ENCODE measurements at places on chromosomes 11 and 22.

- no peak for DNase-seq
Observed at GRCh38 chr11:110044226-110044968, 48.8 kb upstream of the ZC3H12C start.

DNA sequence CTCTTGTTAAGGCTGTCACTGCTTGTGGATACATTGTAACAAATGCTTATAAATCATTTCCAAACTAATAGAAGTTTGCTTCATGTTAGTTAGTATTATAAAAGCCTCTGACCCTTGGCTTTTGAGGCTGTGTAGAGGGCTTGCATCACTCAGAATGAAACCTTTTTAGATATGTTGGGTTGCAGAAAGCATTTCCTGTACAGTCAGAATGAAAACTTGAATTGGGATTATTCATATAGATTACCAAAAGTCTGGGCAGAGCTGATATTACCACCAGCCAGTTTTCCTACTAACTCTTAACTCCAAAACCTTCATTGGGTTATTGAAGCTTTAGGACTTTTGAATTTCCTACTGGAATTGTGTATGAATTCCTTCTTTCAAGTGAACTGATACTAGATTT, 12.0 kb downstream of the KMT2A start:
- DNase-seq, result no peak

DNA sequence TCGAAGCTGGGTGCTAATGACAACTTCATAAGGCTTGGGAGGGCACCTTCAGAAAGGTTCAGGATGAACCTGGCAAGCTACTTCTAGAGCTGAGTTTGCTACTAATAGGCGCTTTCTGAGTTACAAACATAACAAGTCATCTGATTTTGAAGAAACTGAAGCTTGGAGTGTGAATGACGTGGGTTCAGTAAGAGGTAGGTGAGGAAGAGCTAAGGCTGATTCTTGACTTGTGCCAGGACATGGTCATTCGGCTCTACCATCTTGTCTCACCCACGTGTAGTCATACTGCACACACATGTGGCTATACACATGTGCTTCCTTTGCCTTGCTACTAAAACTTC, 56.4 kb downstream of the SWAP70 start:
- no peak for DNase-seq

GRCh38 chr11:31995032-31995431, 95.8 kb upstream of the RCN1 start:
- DNase-seq, result no peak

- DNase-seq, result no peak
Observed at GRCh38 chr22:50694099-50694605, 21.5 kb downstream of the SHANK3 start.

GRCh38 chr11:10588904-10589303, 20.4 kb upstream of the LYVE1 start:
- no peak for DNase-seq

DNA sequence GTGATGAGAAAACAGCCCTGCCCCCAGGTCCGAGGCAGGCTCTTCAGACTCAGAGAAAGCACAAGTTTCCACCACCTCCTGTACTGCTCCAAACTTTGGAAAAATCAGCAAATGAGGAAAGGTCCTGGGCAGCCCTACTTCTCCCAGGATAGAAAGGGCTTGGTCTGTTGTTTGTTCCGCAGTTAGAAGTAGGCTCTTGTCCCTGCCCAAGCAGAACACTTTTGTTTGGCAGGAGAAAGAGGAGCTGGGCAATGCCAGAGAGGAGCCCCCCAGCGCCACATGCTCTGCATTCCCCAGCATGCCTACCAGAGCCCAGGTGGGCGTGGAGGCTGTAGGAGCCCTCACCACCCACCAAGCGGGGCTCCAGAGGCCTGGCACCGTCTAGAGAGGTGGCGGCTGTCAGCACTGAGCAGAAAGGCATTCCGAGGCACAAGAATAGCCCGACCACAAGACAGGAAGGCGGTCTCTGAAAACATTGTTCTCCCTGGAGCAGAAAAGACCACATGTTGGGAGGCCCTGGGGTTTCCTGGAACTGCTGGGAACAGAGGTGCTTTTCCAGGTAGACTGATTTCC, 90.3 kb upstream of the CD82 start:
- DNase-seq, result no peak

GRCh38 chr11:112785719-112786118, 175.5 kb upstream of the NCAM1 start:
- peak; percentile 31 for DNase-seq

DNA sequence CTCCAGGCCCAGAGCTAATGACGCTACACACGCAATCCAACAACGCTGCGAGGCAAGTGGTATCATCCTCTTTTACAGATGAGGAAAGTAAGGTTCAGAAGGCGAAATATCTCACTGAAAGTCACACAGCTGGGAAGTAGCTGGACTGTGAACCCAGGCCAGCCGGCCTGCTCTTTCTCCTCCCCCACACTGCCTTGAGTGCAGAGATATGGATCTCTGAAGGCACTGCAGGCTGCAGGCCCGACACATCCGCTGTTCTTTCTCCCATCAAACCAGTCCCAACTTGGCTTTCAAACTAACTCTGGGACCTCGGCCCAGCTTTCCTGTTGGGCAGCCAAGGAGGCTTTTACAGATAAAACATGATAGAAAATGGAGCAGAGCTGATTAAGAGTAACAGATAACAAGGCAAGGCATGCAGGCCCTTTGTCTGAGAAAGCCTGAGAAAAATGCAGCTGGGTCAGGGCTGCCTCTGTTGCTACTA, 64.0 kb upstream of the PTPRJ start:
- no peak for DNase-seq

DNA sequence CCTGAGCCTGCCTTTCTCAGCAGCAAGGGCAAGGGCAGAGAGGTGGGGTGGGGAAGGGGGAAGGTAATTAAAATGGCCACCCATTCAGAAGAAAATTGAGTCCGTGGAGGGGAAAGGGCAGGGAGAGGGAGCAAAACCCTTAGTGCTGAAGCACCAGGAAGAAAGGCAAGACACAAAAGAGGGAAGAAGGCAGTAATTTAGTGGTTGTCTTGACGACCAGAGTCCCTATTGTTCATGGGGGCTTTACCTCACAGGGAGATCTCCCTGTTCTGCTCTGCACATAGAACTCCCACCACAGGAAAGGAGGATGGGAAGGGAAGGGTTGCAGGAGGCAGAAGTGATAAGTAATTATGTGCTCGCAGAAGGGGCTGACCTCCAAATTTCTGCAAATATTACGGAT, 23.4 kb downstream of the SNX19 start:
- DNase-seq, result no peak

GRCh38 chr11:75450236-75450635, 17.2 kb upstream of the KLHL35 start:
- DNase-seq, result no peak

DNA sequence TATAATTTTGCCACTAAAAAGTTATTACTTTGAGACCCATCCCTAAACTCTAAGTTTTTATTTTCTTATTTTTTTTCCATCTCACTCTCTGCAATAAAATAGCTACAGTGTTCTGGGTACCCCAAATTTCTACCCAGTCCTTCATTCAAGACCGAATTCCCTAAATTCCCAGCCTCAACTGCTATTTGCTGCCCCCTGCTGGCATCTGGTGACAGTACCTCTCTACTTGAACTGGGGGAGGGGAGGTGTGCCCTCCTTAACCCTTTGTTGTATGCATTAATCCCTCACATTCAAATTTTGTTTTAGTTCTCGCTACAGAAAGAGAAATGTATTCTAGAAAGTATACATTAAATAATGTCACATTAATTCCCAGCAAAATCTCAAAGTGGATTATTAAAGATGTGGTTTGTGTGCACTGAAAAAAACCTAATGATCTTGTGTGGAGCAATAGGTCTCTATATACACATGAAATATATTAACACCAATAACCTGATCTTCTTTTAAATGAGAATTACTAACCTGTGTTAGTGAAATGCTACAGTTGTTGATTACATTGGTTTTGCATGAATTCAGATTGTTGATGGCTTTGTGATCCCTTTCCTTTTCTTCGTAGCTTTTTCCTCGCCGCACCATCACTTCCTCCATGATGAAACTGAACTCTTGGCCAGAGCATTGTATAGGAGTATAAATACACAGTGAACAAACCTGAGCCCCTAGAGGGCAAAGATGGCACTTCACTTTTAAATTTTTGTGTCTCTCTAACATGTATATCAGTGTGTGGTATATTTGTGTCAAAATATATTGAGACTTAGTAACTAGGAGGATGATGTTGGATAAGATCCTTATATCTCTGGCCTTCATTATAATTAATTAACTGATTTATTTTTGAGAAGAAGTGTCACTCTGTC, 590.0 kb downstream of the METTL15 start:
- peak; percentile 47 for DNase-seq

GRCh38 chr11:65448418-65449105, 26.0 kb downstream of the NEAT1 start:
- no peak for DNase-seq

- peak; percentile 96 for DNase-seq
Observed at GRCh38 chr11:131033151-131033651, 116.9 kb upstream of the SNX19 start.

DNA sequence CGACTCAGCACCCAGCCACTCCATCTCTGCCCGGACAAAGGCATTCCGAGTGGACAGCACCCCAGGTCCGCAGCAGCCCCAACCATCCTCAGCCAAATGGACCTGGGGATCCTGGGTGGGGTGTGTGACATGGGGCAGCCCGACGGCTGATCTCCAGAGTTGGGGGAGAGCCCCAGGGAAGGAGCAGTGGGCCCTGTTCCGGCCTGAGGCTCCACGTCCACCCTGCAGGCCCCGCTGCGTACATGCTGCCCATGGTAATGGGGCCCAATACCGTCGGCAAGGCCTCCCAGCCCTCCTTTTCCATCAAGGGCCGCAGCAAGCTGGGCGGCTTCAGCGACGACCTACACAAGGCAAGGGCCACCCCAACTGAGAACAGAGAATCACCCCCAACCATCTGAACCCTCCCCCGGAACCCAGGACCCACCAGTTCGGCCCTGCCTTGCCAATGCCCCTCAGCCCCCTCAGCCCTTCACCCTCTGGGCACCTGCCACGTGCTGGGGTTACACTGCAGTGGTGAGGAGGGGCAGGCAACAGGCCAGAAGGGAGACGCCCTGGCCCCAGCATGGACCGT, 5.4 kb downstream of the SCGB1C1 start:
- DNase-seq, result no peak

GRCh38 chr11:106585061-106585460, 433.2 kb downstream of the GUCY1A2 start:
- DNase-seq, result peak; percentile 40

DNA sequence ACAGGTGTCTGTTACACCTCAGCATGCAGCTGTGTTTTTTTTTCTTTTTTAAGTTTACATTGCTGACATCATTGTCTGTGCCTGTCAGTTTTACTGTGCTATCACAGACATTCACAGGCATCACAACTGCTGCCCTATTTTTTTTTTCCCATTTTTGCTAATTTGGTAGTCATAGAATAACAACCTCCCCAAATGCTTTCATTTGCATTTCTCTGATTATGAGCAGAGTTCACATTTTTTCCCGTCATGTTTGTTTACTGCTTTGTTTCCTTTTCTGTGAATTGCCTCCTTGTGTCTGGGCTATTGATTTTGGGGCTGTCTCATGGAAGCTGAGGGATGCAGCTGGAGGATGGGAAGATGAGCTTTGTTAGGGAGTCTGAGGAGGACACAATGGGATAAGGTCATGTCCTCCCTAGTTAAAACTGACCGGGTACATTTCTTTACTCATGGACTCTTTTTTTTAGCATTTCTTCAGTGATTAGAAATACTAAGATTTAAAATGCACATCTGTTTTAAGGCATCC, 155.1 kb downstream of the LDLRAD3 start:
- no peak for DNase-seq

- no peak for DNase-seq
Observed at GRCh38 chr22:37049224-37049623, 2.3 kb upstream of the KCTD17 start.

GRCh38 chr11:125287491-125288210, 123.1 kb downstream of the PKNOX2 start:
- no peak for DNase-seq

GRCh38 chr22:46969491-46969890, 207.0 kb downstream of the TBC1D22A start:
- DNase-seq, result no peak

GRCh38 chr11:44290208-44290607, 19.7 kb downstream of the ALX4 start:
- DNase-seq, result no peak

GRCh38 chr11:121651257-121651605, 198.5 kb upstream of the SORL1-AS1 start:
- no peak for DNase-seq

- DNase-seq, result no peak
Observed at GRCh38 chr11:61881397-61881796, 9.9 kb downstream of the FADS3 start.

DNA sequence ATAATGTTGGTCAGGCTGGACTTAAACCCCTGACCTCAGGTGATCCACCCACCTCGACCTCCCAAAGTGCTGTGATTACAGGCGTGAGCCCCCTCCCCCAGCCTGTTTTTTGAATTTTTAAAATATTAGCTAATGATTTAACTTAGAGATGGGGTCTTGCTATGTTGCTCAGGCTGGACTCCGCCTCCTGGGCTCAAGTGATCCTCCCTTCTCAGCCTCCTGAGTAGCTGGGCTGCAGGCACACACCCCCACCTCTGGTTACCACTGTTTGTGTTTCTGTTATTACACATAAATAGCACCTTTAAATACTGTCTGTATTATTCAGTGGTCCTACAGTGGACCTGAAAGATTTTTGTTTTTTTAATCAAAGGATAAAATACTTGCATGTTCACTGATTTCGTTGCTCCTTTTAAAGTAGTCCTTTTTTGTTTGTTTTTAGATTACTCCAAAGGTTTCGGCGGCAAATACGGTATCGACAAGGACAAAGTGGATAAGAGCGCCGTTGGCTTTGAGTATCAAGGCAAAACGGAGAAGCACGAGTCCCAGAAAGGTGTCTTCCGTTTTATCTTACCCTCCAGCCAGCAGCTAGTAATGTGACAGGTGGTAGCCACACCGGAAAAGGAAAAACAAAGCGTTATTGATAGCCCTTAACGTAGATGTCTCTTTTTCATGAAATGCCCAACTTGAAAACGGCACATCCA, 21.1 kb downstream of the CTTN start:
- no peak for DNase-seq

- peak; percentile 42 for DNase-seq
Observed at GRCh38 chr22:31451709-31452571, 37.7 kb downstream of the EIF4ENIF1 start.

GRCh38 chr11:118401880-118402590, 629 bp downstream of the ATP5MG start:
- DNase-seq, result peak; percentile 8

DNA sequence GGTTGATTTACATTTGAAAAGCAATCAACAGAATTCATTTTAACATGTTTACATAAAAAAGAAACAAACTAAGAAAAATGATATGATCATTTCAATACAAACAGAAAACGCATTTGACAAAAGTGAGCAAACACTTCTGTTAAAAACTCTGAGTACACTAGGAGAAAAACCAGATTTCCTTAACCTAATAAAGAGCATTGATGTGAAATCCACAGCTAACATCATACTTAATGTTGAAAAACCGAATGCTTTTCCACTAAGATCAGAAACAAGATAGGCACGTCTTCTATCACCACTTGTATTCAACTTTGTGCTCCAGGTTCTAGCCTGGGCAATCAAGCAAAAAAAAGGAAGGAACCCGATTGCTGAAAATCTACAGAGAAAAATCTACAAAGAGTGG, 227.6 kb downstream of the SBF2 start:
- no peak for DNase-seq

All from HT1080 (cell line).